T-helper 9 cell (primary cell): ENCODE measurements at places on chromosomes 3 and 15.

GRCh38 chr3:195595785-195596531 lies 12.2 kb upstream of the APOD start:
- no peak for DNase-seq

DNA sequence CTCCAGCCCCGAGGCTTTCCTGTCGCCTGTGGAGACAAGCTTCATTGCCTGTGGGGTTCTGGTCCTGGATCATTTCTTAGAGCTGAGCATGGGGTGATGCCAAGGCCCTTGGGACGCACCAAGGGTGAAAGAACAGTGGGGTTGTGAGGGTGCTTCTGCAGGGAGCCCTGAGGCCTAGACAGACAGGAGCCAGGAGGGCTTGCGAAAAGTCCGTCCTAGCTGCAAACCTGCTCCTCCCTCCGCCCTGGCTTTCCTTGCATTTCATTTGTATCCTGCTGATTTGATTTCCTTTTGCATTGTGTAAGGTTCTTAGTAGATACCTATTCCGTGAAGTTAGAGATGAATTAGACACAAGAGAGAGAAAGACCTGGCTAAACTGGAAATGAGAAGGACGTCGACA lies 286.9 kb upstream of the C2CD4B start:
- DNase-seq: no peak

DNA sequence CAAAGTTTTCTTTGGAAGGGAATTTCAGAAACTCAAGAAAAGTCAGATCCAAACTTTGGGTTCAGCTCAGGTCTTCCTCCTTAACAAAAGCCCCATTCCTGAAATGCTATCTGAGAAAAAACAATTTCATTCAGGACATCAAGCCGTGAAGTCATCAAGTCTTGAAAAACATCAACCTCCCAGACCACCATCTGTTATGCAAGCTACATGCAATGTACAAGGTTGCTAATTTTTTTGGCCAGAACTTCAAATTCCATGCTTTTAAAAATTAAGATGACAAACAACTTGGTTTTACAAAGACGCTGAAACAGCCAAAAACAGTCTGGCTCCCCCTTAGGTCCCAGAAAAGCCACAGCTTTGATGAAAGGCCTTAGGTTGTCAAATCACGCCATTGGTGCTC lies 53.9 kb upstream of the WNT5A start:
- DNase-seq: no peak

DNA sequence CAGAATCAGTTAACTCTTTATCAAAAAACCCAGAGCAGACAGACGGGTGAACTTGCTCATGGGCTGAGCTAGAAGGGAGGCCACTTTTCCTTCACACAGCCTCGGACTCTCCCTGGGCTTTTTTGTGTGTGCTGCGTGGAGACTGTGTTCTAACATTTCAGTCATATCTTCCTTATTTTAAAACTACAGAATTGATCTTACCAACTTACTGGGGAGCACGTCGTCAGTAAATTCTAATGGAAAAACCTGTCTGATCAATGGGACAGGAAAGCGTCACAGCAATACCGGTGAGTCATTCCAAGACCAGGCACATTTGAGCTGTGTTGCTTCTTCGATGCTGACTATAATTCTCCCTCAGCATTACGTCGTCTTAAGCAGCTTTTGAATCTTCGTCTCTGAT lies 145.1 kb downstream of the LPP start:
- DNase-seq: no peak

DNA sequence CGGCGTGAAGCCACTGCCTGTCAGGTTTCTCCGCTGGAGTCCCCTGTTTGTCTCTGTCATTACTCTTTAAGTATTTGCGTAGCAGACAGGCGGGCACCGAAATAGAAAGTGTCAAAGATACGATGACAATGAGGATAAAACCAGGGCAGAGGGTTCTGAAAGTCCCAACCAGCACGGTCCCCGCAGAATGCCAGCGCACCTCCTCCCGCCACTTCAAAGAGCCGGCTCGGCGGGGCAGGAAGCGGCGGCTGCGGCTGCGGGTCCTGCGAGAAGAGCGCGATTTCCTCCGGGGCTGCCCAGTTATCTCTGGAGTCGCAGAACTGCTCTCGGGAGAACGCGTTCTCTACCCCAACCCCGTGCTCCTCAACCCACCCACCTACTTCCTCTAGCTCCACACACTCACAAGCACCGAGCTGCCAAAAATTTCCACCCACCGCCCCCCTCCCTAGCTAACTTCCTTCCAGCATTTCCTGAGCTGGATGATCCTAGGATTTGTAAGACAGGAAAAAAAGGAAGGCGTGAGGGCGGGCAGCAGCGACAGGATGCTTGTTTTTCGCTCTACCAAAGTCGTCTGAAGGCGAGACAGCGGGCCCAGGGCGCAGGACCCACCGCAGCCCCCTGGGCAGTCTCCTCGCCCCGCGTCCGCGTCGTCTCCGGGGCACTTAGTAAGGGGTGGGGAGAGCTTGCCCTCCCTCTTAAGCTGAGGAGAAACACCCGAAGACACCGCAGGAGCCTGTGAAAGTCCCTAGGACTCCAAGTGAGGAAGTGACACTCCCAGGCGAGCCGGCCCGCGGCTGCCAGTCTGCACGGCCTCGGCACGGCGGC lies at the start of gene ARHGAP31:
TSS of gene ARHGAP31 (plus strand) at position 513 of the 825 bp plus-strand sequence. CDS start 522 bp downstream, outside the sequence.
- peak; percentile 87 for DNase-seq

GRCh38 chr15:78841376-78841706 lies 30.1 kb upstream of the ADAMTS7 start:
- no peak for DNase-seq

DNA sequence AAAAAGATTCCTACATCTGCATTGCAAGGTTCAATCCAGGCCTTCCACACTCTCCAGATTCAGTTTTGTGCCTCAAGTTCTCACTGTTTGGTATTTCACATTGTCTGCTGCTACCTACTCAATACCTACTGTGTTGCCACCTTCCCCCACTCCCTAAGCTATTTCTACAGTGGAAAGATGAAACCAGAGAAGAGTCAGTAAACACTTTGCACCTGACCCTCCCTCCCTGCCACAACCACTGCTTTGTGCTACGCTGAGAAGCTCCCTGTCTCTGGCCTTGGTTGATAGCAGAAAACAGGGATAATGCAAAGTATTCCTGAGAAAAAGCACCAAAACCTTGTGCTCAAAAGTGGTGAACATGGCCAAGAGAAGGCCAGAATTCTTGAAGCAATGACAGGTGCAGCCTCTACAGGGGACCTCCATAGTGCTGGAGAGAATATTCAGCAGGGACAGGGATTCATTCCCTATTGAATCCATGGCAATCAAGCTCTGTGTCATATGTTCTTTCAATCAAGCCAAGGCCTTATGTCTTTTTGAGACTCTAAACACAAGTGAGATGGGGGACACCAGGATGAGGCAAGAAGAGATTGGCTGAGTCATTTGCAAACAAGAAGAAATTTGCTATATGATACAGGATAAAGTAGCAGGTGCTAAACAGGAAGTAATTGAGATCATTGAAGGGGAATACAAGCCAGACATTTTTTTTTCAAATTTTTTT lies 83.5 kb upstream of the LIPC start:
- DNase-seq: no peak

GRCh38 chr3:62229211-62229610 lies 144.1 kb downstream of the FEZF2 start:
- DNase-seq: no peak

- DNase-seq: no peak
Observed at GRCh38 chr15:73939138-73939537, 12.9 kb downstream of the LOXL1 start.
